MM.1S (cell line): ENCODE measurements at places on chromosomes 4 and X.

GRCh38 chrX:24242649-24243175 is 71.2 kb downstream of the SUPT20HL2 start:
- peak; percentile 80 for DNase-seq
- peaks cover 25% of the 10 kb centered on the region; the same call in 1 of the 2 replicates for H3K4me1 ChIP-seq
- H3K4me3 ChIP-seq: peak overlapping the region; percentile 22
- H3K27ac ChIP-seq: peak overlapping the region; percentile 71; the same call in 1 of the 2 replicates
- no peaks in the 10 kb centered on the region for H3K36me3 ChIP-seq

GRCh38 chr4:7193030-7193958 is 956 bp downstream of the SORCS2 start:
- no peaks in the 10 kb centered on the region for H3K36me3 ChIP-seq
- H3K4me1 ChIP-seq: no peaks in the 10 kb centered on the region
- no peak overlapping the region for H3K27ac ChIP-seq
- no peak for DNase-seq
- no peak overlapping the region for H3K4me3 ChIP-seq

DNA sequence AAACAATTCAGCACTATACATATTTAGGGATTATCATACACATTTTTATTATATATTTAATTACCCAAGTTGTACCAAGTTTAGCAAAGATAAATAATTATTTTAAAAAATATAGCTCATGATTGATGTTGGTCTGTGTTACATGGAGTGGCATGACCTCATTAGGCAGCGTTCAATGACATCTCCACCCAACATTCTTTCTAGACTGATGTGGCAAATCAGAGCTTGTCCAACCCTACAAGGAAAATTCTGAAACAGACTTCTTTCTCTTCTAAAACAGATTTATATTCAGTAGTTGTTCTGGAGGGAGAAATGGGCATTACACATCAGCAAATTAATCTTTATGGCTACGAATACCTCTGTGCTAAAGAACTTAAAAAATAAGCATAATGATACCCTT is 189.7 kb downstream of the PDGFC start:
- H3K27ac ChIP-seq: no peak overlapping the region
- no peak for DNase-seq
- H3K4me3 ChIP-seq: no peak overlapping the region
- no peaks in the 10 kb centered on the region for H3K36me3 ChIP-seq
- H3K4me1 ChIP-seq: no peaks in the 10 kb centered on the region
- H3K27me3 ChIP-seq: no peaks in the 10 kb centered on the region

DNA sequence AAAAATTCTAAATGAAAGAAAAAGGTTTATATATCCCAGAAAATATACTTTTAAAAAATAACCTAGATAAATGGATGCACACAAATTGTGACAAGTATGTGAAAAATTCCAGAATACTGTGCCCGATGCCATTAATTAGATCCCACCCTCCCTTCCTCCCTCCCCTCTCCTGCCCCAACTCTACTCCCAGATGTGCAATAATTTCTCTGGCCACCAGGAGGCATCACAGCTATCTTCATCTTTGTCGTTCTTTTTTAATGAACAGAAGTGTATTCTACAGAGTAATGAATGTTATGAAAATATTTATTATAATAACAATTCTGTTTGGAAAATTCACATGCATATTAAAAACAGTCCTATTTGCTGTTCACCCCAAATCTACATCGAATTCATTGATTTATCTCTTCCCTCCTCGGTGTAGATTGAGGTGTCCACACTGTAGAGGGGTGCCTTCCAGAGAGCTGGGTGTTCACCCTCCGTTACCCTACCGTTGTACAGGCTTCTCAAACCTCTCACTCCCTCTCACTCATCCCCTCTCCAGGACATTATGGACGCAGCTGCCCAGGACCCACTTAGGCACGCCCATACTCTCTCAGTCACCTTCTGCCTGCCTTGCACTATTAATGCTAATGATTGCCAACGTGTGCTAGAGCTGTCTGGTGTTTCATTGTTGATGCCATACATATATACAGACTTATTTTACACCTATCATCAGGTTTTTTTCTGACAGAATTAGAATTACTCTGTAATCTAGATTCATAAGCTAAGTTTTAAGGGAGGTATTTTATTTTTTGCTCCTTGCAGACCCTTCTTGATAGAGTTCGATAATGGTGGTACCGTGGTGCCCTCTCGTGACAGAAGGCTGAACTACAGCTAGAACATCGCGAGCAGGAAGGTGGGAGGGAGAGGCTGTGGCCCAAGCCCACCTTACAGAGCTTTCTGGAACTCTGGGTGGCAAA is 14.1 kb downstream of the RAB40AL start:
- DNase-seq: peak; percentile 47
- peak overlapping the region; percentile 59 for H3K4me3 ChIP-seq
- no peak overlapping the region for H3K27ac ChIP-seq
- H3K27me3 ChIP-seq: no peaks in the 10 kb centered on the region
